Fibroblast of skin of abdomen (primary cell): ENCODE measurements at places on chromosomes 5 and 9.

GRCh38 chr5:139878093-139878492 is 82.5 kb downstream of the PSD2 start:
- DNase-seq: no peak

- no peak for DNase-seq
Measured at GRCh38 chr5:164578911-164579310, 1073.5 kb downstream of the MAT2B start.

DNA sequence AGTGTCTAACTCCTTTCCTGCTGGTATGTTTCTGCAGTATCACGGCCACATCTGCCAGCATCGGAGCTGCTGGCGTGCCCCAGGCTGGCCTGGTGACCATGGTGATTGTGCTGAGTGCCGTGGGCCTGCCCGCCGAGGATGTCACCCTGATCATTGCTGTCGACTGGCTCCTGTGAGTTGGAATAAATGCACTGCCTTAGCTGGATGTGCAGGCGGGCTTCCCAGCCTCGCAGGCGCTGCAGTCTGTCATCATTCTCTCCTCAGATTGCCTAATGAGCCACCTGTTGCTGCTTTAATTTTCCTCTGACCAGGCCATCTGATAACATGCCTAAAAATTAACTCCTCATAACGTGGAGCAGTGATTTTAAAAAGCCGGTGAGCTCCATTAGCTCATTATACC is 79.1 kb upstream of the PLPP6 start:
- DNase-seq: no peak

GRCh38 chr5:111224561-111225345 is 569 bp downstream of the CAMK4 start:
- peak; percentile 5 for DNase-seq

DNA sequence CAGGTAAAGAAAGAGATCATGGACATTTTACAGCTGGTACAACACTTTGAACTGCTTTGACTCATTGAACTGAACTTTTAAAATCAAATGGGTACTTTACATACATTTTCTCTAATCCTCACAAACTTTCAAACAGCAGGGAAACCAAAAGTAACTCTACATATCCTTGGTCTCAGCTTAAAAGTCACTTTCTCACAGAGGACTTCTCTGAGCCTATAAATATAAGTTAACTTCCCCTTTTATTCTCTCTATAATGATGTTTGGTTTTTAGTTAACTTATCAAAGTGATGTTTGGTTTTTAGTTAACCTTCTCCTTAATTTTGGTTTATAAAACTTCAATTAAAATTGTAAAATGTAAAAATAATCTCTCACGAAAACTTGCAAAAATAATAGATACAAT is 209.8 kb downstream of the MCTP1 start:
- DNase-seq: no peak
